ENCODE measurements at places on chromosomes 2 and 18.
A peak's percentile ranks its signal among the peaks of the same experiment; 100 is the strongest.

DNA sequence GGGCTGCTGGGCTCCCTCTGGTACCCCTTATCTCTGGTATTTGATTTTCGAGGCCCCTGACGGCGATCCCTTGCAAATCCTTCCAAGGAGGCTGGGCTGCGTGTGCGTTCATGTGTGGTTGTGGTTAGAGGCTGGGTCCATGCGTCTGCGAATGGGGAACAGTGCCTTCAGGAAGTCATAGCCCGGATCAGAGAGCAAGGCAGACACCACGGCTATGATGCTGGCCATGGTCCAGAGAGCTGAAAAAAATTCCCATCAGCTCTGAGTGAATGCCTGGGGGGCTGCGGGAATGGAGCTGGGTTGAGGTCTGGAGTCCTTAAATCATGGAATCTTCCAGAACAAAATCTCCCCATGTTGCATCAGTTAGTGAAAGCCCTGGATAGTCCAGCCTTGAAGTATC, 145.5 kb downstream of the ACKR3 start:
- DNase-seq = no peak

DNA sequence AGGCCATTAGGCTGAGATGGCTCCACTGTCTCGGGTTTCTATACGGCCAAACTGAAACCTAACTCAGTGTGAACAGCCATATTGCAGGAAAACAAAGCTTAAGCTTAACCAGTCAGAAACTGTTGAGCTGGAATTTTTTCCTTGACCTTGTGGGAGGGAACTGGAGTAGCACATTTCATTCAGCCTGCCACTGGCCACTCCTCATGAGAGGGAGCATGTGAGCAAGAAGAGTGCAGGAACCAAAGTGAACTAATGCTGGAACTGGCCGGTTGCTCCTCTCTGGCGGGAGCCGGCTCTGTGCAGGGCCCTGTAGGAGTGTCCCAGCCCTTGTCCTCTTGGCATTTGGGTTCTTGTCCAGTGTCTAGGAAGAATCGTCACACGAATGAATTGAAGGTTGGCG, 5.9 kb upstream of the POLE4 start:
- no peak for DNase-seq

DNA sequence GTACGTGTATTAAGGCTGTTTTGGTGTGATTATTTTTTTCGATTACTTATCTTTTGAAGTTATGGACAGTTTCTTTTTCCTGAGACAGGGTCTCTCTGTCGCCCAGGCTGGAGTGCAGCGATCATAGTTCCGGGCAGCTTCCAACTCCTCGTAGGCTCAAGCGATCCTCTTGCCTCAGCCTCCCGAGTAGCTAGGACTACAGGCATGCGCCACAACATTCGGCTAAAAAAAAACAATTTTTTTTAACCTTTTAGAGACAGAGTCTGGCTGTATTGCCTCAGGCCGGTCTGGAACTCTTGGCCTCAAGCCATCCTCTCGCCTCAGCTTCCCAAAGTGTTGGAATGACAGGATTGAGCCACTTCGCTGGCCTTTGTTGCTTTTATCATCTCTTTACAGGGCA, 945 bp downstream of the HAT1 start:
- DNase-seq = no peak

DNA sequence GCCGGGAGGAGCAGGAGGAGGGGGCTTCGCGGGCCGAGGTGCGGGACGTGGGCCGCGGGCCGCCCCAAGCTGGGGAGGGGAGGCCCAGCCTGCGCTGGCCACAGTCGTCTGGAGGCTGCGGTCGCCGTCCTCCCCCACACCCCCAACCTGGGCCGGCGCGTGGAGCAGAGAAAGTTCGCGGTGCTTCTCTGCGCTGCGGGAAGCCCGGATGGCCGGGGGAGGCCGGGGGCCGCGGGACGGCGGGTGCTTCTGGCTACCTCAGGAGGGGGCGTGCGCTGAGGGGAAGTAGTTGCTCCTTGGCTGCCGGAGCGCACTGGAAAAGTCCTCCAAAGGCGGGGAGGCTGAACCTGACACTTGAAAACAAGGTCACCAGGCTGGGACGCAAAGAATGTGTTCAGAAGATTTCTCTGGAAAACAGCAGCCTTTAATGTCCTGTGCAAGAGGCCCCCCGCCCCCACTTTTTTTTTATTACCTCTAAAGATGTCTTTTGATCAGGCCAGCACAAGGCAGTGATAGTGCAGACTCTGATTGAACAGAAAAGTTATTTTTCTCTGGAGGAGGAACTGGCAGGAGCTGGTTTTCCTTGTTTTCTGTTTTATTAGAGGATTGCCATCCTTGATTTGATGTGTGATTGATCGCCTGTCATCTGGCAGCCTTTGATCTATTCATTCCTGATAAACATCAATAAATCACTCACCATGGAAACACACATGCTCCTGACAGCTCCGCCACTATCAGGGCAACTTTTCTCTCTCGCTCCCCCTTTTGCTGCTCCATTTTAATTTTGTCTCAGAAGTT, 1.6 kb downstream of the TSHZ1 start:
- no peak for DNase-seq

- no peak for DNase-seq
Observed at GRCh38 chr2:48601349-48601748, 16.3 kb upstream of the GTF2A1L start.

DNA sequence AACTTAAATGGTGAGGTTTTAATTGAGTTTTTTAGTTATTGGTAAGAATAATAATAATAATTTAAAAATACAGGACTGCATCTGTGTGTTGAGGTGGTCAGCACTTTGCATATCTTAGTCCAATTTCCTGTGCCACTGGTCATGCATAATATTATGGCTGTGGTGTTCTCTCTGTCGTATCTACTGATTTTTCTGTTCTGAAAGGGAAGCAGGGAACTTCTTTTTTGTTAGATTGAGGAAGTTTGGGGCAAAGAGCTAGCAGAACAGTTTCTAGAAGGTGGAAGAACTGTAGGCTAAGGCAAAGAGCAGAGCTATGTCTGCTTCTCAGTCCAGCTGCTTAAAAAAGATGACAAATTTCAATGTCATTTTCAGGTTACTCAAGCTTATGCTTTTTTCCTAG, 74.3 kb downstream of the XRCC5 start:
- DNase-seq = no peak

DNA sequence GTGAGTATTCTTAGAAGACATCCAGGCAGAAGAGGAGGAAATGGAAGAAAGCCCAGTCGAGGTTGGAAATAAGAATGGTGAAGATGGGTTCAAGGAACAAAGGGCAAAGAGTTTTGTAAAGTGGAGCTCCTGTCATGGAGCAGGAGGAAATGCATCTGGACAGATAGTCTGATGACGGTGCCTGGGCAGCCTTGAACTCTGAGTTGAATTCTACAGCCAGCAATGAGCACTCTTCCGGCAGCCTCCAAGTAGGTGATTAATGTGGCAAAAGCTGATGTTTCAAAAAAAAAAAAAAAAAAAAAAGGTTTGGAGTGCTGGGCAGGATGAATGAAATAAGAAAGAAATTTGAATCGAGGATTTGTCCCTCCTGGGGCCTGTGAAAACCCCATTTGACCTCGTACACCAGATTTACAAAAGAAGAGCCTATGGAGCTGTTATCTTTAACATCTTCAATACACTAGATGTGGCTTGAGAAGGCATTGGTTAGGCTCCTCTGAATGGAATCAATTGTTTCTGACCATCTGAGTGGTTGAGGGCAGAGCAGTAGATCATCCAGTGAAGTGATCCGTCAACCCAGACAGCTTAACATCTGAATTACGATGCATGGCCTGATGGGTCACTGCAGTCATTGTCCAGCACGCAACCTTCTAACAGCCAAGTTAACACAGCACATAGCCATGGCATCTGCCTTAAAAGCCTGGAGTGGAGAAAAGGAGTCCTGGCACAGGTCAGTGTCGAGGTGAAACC, 449.7 kb downstream of the TXNL1 start:
- no peak for DNase-seq

DNA sequence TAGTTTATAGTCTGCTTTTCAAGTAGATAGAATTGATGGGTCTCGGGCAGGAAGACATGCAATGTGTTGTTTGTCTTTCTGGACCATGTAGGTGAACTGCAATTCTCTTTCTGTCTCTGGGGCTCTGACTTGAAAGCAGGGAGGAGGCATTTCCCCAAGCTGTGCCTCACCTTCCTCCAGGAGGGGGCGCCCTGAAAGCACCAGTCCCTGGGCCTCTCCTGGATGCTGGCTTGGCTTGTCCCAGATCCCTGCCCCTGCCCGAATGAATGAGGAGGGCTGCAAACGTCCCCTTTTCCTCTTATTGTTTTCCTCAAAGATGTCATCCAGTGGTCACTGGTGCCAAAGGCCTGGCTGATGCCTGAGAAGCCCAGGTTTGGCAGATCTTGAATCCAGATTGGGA, 270.6 kb downstream of the CELF4 start:
- no peak for DNase-seq

DNA sequence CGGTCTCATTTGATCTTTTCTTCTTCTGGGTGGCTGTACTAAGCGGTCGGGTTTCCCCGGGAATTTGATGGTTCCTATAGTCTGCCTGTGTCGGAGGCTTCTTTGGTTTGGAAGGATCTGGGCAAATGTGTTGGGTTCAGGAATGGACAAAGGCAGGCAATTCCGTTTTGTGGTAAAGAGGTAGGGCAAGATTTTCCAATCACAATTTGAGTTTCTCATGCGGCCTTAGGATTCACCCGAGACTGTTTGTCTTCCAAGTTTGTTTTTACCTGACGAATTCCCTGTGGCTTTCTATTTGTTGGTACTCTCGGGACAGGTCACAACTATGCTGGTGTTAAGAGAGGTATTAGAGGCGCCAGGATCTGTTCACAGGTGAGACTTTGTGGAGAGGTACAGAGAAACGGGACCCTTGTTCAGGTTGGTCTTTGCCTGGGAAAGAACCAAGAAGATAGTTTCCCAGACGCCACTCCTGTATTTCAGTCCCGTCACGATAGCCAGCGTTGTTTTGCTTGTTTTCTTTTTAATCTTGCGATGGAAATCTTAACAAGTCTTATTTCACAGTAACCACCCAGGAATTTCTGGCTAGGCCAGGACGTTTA, 3.0 kb downstream of the SP5 start:
- DNase-seq = no peak

GRCh38 chr2:232859385-232859916, 10.6 kb upstream of the SNORC start:
- no peak for DNase-seq

DNA sequence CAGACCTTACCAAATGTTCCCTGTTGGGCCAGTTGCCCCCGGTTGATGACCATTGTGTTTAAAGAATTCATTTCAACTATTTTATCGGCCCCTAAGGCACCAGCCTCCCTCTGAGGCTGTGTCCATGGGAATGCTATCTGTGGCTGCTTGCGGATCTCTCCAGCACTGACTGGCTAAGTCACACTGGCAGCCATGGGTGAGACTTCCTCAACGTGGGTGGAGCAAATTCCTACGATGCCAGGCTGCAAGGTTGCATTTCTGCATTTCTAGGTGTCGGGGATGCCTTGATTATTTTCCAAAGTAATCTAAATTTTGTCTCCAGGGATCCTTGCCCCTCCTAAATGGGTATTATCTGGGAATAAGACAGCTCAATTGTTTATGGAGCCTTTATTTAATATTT, 6.2 kb downstream of the CXCR4 start:
- DNase-seq = no peak

GRCh38 chr2:113980946-113981345, 91.1 kb downstream of the ACTR3 start:
- no peak for DNase-seq

GRCh38 chr2:239674101-239674980, 273.5 kb upstream of the HDAC4 start:
- no peak for DNase-seq

GRCh38 chr2:235551965-235552364, 58.1 kb downstream of the AGAP1 start:
- DNase-seq = peak; percentile 22

DNA sequence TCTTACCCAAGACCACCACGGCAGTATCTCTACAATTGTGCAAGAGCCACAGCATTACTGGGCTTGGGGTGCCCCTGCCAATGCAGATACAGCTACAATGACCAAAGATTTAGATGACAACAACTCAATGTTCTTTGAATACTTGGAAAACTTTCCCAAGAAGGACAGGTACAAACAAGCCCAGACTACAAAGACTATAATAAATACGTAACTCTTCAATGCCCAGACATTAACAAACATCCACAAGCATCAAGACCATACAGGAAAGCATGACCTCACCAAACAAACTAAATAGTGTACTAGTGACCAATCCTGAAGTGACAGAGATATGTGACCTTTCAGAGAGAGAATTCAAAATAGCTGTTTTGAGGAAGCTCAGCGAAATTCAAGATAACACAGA, 62.8 kb downstream of the ICA1L start:
- no peak for DNase-seq

- DNase-seq = no peak
Observed at GRCh38 chr18:40233931-40234616, 1721.0 kb upstream of the PIK3C3 start.

DNA sequence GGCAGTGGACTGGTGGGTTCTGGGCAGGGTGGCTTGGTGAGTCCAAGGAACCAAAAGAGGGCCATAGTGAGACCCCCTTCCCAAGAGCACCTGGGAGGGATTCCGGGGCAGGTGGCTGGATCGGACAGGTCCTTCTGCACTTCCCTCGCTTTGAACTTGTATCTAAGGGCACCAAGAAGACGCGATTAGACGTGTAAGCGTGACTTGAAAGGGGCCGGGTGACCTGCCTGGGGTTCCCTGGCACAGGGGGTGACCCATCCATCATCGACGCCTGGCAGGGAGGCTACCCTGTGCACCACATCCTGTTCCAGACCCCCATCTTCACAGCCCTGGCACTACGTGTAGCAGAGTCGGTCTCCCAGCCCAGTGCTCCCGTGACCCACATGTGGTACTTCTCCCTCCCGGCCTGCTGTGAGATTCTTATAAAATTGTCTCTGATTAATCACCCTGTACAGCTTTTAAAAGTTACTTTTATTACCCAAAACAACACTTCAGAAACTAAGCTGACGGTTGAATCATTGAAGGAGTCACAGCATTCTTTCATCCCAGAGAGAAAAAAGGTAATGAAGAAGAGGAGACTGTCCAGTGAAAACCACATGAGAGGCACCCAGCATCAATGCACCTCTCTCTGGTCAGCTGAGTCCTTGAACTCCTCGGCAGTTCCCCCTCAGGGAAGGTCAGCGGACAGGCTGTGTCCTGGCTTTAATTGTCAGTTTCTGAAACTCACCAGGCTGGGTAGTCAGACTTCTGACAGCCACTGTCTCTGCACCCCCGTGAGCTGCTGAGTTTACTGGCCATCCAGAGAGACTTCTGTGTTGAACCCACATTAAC, 13.0 kb downstream of the SH3BP4 start:
- DNase-seq = no peak

DNA sequence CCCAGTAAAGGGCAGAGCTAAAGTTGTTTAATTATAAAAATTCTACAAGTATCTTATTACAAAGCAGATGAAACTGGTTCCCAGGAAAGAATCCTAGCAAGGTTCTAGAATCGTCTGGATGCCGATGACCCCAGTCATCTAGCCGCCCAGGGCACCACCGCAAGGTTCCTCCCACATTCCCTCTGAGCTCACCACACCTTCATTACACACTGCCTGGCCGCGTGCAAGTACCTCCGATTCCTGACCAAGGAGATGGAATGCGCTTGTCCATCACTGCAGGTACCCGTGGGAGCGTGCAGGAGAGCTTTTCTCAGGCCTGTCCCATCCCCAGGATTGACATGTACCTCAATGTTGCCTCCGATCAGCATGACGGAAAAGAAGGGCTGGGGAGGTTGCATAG, 158.5 kb downstream of the LAMA1 start:
- DNase-seq = no peak

GRCh38 chr2:102932501-102932900, 170.7 kb downstream of the TMEM182 start:
- no peak for DNase-seq

GRCh38 chr2:179936141-179936540, 71.0 kb downstream of the CWC22 start:
- no peak for DNase-seq
